Activated CD4-positive, alpha-beta T cell treated with anti-CD3 and anti-CD28 coated beads for 36 hours (primary cell): ENCODE measurements at places on chromosomes 1 and 21. TPM values are rescaled to one million over a fixed set of nuclear protein-coding genes. Genes with fewer than 3 reads are reported as not detected.

DNA sequence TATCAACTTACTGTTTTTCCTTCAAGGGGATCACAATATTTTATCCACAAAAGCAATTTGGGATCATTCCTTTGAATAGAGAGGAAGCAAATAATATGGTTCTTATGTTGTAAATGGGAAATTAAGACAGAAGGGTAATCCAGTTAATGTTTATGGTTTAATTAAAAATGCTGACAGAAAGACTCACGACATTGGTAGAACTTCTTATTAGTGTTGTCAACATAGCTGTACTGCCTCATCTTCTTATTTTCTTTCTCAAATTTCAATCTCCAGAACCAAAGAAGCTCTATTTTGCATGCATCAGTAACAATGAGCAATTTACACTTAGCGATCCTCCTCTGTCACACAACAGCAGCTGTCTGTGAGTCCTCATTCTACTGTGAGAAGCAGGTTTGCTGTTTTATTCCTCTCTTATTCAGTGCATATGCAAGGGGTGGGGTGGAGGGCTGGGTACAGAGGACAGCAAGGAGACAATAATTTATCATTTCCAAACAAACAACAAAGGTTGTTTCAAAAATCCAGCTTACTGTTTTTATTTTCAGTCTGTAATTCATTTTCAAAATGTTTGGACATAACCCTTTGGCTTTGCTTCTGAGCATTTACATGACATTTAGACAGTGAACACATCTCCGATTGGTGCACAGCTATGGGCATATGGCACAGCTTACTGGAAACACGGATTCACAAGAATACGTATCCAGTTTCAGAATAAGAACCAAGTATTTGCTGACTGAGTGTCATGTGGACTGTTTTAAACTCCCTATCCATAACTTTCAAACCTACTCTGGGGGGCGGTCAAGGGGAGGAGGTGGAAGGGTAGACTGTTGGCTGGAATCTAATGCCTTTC, 335.9 kb downstream of the RGS7 start:
- H3K4me3 ChIP-seq, result no peak overlapping the region
- no peak overlapping the region for H3K27ac ChIP-seq
- no peaks in the 10 kb centered on the region for H3K4me1 ChIP-seq

Gene KHDC4
- total RNA-seq, result 68.7 TPM

DNA sequence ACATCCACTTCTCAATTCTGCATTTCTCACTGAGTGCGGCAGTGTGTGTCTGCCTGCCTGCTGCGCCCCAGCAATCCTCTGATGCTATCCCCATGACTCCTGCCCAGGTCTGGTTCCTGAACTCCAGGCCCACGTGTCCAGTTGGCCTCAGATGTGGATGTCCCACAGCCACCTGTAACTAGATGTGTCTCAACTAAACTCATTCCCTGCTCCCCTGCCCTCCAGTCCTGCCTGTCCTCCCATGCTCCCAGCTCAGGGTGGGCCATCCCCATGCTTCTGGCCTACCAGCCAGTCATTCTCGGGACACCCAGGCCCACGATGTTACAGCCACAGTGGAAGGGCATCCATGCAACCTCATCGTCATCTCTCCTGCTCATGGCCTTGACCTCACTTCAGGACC, 76.8 kb downstream of the STUM start:
- no peaks in the 10 kb centered on the region for H3K27me3 ChIP-seq
- no peak for DNase-seq
- peaks cover 24% of the 10 kb centered on the region for H3K4me1 ChIP-seq
- H3K4me3 ChIP-seq, result no peak overlapping the region

Gene TRAF3IP3
- total RNA-seq, result 138 TPM

Gene SLC5A3
- total RNA-seq, result 18.2 TPM

Gene RGS1
- 12.0 TPM for total RNA-seq

DNA sequence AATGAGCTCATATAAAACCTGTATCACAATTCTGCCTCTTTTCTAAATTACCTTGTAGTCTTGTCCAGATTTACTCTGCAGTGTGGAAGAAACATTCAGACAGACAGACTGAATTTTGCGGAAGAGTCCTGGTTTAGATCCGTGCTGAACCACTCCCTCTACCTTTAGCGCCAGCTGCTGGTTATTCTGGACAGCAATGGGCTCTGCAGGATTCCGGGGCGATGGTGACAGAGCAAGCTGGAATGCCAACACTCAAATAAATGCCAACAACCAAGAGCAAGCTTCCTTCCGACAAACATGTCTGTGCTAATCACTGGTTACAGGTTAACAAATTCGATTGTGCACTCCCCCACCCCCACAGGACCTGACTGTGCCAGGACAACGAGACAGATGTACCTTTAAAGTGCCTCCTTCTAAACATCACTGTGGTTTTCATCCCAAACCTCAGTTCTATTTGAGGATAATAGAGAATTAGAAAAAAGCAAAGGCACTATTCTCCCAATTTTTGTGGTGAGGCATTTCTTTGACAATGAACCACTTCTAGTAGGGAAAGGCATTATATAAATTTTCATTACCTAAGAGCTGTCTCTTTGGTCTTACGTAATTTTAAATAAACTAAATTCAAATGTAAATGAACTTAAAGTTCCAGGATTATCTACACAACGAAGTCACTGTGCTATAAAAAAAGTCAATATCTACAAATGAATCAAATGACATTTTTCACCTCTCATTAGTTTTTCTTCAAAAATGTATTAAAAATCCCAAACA, 90.4 kb downstream of the INTS7 start:
- DNase-seq, result no peak
- no peaks in the 10 kb centered on the region for H3K27me3 ChIP-seq
- H3K4me1 ChIP-seq, result peaks cover 8% of the 10 kb centered on the region
- peaks cover 16% of the 10 kb centered on the region for H3K36me3 ChIP-seq
- H3K4me3 ChIP-seq, result no peak overlapping the region
- no peak overlapping the region for H3K27ac ChIP-seq

DNA sequence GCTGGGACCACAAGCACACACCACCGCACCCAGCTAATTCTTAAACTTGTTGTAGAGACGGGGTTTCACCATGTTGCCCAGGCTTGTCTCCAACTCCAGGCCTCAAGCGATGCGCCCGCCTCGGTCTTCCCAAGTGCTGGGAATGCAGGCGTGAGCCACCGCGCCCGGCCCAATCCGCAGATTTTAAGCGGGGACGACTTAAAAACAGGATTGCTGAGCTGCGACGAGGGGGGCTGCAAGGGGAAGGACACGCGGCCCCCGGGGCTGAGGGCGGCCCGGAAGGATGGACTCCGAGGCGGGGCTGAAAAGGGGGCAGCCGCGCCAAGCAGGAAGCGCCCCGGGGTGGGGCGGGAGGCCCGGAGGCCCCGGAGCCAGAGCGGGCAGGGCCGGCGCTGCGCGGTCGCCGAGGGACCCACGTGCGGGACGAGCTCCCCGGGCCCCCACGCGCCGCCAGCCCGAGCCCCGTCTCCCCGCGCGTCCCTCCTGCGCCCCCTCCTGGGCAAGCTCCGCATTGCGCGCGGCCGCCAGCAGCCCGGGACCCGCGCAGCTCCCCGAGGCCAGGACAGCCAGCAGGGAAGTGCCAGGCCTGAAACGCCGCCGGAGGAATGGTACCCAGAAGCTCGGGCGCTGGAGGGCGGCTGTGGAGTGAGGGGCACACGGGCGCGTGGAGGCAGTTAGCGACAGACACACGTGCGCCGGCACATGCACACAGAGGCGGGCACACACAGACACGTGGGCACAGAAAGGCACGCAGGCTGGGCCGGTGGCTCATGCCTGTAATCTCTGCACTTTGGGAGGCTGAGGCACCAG, 5.5 kb upstream of the PRKCZ start:
- H3K36me3 ChIP-seq, result no peaks in the 10 kb centered on the region
- peaks cover 21% of the 10 kb centered on the region for H3K4me1 ChIP-seq
- peaks cover 14% of the 10 kb centered on the region for H3K27me3 ChIP-seq
- no peak overlapping the region for H3K27ac ChIP-seq
- peak overlapping the region; percentile 44 for H3K4me3 ChIP-seq

GRCh38 chr1:151773702-151774101, 10.4 kb upstream of the MRPL9 start:
- DNase-seq, result no peak
- H3K27me3 ChIP-seq, result no peaks in the 10 kb centered on the region
- peaks cover 5% of the 10 kb centered on the region for H3K36me3 ChIP-seq
- no peaks in the 10 kb centered on the region for H3K4me1 ChIP-seq
- no peak overlapping the region for H3K4me3 ChIP-seq
- H3K27ac ChIP-seq, result peak overlapping the region; percentile 5

DNA sequence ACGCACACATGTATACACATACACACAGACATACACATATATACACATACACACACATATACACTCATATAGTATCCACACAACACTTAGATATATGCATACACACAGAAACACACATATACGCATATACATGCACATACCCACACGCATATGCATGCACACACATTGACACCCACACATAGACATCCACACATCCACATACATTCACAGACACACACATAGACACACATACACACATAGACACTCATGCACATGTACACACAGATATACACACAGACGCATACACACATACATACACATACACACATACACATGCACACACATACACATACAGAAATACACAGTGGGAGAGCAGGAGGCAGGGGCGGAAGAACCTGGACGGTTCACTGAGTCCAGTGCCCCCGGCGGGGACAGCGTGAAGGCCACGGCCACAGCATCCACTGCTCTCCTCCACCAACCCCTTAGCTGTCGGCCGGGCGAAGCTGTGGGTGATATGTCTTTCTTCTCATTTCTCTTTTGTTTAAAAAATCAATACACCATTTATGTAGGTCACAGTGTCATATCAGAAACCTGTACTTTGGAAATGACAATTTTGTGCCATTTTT, 2.8 kb upstream of the C1QB start:
- H3K4me1 ChIP-seq, result no peaks in the 10 kb centered on the region
- H3K4me3 ChIP-seq, result no peak overlapping the region

DNA sequence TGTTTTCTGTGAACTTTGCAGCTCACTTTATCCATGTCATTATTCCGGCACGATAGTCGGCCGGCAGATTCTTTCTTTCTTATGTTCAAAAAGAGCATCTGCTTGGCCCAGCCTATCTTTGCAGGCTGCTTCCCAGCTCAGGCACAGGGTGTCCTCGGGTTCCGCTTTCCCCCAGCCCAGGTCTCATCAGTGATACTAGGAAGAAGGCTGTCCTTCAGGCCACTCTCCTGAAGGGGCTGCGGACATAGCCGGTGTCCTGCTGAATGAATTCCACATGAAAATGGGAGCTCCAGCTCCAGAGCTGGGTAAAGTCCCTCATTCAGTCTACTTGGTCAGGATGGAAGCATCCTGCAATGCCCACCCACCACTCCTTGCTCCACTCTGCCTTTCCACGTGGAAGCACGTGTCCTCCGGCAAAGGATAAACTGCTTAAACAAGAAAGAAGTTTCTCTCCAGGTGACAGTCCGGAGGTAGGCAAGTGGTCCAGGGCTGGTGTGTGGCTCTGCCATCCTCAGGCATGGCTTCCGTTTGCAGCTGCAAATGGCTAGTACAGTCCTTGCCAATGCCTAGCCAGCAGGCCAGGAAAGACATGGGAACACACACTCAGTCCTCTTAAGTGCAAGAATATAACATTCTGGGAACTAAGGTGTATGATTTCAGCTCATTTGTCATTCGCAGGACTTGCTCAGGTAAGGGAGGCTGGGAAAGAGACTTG, 161.0 kb downstream of the TRIM33 start:
- no peak overlapping the region for H3K27ac ChIP-seq
- H3K4me3 ChIP-seq, result no peak overlapping the region
- H3K36me3 ChIP-seq, result no peaks in the 10 kb centered on the region
- DNase-seq, result no peak
- H3K27me3 ChIP-seq, result no peaks in the 10 kb centered on the region

GRCh38 chr1:90621986-90622385, 95.1 kb downstream of the BARHL2 start:
- no peak overlapping the region for H3K27ac ChIP-seq
- DNase-seq, result no peak
- no peaks in the 10 kb centered on the region for H3K4me1 ChIP-seq
- H3K36me3 ChIP-seq, result no peaks in the 10 kb centered on the region
- no peak overlapping the region for H3K4me3 ChIP-seq
- H3K27me3 ChIP-seq, result peaks cover 12% of the 10 kb centered on the region

Gene INSRR
- total RNA-seq, result 0.18 TPM

GRCh38 chr1:23837908-23838307, 12.7 kb upstream of the HMGCL start:
- H3K27me3 ChIP-seq, result peaks cover 5% of the 10 kb centered on the region
- H3K27ac ChIP-seq, result no peak overlapping the region
- DNase-seq, result peak; percentile 15

DNA sequence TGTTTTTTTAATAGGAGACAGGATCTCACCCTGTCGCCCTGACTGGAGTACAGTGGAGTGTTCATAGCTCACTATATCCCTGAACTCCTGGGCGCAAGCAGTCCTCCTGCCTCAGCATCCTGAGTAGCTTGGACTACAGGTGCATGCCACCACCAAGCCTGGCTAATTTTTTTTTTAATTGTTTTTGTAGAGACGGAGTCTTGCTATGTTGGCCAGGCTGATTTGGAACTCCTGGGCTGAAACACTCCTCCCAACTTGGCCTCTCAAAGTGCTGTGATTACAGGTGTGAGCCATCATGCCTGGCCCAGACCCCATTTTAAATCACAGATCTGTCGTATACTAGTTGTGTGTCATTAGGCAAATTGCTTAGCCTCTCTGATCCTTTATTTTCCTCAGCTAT, 161.1 kb downstream of the DYRK1A start:
- H3K27ac ChIP-seq, result no peak overlapping the region
- no peak overlapping the region for H3K4me3 ChIP-seq
- DNase-seq, result no peak
- peaks cover 11% of the 10 kb centered on the region for H3K27me3 ChIP-seq
- H3K36me3 ChIP-seq, result no peaks in the 10 kb centered on the region
